ENCODE measurements at places on chromosomes 1 and 21.

- DNase-seq: no peak
Observed at GRCh38 chr1:159705251-159705903, 9.0 kb downstream of the CRP start.

- DNase-seq: no peak
Observed at GRCh38 chr1:242189591-242189990, 190.7 kb upstream of the MAP1LC3C start.

DNA sequence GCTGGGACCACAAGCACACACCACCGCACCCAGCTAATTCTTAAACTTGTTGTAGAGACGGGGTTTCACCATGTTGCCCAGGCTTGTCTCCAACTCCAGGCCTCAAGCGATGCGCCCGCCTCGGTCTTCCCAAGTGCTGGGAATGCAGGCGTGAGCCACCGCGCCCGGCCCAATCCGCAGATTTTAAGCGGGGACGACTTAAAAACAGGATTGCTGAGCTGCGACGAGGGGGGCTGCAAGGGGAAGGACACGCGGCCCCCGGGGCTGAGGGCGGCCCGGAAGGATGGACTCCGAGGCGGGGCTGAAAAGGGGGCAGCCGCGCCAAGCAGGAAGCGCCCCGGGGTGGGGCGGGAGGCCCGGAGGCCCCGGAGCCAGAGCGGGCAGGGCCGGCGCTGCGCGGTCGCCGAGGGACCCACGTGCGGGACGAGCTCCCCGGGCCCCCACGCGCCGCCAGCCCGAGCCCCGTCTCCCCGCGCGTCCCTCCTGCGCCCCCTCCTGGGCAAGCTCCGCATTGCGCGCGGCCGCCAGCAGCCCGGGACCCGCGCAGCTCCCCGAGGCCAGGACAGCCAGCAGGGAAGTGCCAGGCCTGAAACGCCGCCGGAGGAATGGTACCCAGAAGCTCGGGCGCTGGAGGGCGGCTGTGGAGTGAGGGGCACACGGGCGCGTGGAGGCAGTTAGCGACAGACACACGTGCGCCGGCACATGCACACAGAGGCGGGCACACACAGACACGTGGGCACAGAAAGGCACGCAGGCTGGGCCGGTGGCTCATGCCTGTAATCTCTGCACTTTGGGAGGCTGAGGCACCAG is 5.5 kb upstream of the PRKCZ start:
- DNase-seq: no peak

DNA sequence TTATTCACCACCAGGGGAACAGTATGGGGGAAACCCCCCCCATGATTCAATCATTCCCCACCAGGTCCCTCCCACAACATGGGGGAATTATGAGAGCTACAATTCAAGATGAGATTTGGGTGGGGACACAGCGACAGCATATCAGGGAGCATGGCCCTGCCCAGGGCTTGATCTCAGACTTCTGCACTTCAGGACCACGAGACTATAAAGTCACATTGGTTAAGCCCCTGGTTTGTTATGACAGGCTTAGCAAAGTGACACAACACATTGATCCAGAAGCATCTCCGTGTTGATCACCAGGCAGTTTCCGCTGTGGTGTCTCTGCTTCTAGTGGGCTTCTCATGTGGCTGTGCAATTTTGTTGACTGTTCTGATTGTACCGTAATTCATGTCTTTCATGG is 312.7 kb upstream of the C1orf174 start:
- DNase-seq: no peak

DNA sequence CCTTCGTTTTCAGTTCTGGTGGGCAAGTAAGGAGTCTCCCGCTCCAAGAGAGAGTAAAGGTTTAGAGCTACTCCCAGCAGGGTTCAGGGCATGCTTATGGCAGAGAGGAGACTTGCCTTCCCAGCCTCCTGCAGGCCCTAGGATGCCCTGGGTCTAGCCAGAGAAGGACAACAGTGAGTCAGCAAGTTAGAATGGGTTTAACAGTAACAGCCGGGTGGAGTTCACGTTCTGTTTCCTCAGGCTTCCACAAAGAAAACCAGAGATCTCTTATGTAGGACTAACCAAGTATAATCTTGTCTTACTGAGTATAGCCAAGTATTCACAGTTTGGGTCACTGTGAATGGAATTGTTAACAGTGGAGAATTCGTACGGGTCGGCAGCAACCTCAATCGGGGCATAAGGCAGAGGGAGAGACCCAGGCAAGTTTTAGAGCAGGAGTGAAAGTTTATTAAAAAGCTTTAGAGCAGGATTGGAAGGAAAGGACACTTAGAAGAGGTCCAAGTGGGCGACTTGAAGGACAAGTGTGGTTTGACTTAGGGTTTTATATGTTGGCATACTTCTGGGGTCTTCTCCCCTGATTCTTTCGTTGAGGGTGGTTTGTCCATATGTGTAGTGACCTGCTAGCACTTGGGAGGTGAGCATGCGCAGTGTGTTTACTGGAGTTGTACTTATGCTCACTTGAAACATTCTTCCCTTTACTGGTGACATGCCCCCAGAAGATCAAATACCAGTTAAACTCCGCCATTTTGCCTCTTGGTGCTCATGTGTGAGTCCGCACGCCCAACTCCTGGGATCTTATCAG is 4.5 kb downstream of the OVAAL start:
- DNase-seq: no peak

DNA sequence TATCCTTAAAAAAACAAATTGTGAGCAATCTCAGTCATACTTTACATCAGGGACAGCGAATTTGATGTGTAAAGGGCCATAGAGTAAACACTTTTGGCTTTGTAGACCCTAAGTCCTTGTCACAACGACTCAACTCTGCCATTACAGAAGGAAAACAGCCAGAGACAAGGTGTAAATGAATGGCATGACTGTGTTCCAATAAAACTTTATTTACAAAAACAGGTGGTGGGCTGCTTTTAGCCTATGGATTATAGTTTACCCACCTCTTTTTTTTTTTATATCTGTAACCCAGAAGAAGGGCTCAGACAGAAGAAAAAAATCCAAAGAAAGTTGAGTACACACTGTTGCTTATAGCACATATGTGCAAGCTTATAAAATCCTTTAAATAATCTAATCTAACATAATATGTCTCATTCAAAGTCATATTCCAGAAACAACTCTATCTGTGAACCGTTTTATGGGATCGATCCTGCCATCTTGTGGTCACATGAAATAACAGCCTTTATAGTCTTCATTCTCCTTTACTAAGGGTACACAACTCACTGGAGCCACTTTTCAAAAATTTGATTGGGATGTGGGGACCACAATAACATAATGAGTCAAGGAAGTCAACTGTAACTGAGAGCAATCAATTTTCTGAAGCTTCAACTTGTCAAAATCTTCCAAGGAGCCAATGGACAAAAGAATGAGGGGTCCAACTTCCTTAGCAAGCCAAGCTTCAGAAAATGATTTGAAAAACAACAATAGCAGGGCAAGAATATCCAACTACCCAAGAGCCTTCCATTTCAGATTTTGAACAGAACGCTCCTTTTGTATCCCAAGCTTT is 142.2 kb upstream of the KRTAP19-8 start:
- no peak for DNase-seq

GRCh38 chr1:8412183-8412831 is 94.4 kb downstream of the SLC45A1 start:
- peak; percentile 60 for DNase-seq

DNA sequence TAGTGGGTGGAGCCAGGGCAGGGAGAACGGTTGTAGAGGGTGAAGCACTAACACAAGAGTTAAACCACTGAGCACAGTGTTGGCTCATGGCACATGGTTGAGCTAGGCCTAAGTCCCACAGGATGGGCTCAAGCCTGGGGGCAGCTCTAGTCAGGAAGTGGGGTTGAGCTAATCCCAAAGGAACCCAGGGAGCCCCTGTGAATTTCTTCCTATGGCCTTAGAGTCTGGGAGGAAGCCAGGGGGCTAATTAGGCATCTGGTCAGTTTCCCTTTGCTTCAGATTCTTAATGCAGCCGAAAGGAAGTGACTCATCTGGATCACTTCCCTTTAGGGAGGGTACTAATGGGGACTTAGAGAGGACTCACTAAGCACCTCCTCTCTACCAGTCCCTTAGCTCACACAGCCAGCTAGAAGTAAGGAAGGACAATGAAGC is 10.1 kb downstream of the CFAP45 start:
- DNase-seq: peak; percentile 29

- DNase-seq: no peak
Observed at GRCh38 chr1:117681093-117681900, 75.4 kb downstream of the TENT5C start.

GRCh38 chr1:188769936-188770335 is 1707.7 kb downstream of the BRINP3 start:
- DNase-seq: no peak

GRCh38 chr1:156895455-156895812 is 1.9 kb downstream of the PEAR1 start:
- no peak for DNase-seq

DNA sequence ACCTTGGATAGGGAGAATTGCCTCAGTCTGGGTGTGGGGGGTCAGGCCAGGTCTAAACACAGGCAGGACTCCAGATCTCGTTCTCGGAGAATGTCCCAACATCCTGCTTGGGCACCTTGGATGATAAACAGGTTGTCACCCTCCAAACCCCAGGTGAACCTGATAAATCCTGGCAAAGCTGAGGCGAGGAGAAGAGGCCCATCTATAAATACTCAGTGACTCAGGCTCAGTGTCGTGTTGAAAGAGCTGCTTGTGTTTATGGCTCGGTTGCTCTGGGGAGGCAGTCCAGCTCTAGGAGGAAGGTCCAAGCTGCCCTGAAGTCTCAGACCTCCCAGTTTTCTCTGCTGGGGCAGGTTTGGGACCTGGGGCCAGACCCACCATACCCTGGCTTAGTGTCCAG is 15.8 kb upstream of the TRIM63 start:
- DNase-seq: no peak

GRCh38 chr1:235087906-235088305 is 40.7 kb downstream of the TOMM20 start:
- no peak for DNase-seq

DNA sequence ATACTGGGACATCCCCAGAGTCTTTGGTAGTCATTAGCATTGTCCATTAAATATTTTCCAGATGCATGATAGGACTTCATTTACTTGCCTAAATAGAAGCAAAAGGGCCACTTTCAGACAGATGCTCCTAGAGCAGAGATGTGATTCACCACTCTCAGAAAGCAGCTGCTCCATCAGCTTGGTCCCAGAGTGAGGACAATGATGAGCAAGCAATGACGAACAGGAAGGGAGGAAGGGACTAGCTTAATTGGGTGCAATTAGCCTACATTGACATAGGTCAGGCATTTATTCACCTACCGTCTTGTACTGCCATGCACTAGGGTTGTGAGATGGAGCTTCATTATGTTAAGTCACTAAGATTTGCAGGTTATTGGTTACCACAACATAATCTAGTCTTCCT is 85.1 kb upstream of the PLXNA2 start:
- no peak for DNase-seq

- DNase-seq: no peak
Observed at GRCh38 chr1:109184687-109185086, 29.0 kb upstream of the SARS1 start.

DNA sequence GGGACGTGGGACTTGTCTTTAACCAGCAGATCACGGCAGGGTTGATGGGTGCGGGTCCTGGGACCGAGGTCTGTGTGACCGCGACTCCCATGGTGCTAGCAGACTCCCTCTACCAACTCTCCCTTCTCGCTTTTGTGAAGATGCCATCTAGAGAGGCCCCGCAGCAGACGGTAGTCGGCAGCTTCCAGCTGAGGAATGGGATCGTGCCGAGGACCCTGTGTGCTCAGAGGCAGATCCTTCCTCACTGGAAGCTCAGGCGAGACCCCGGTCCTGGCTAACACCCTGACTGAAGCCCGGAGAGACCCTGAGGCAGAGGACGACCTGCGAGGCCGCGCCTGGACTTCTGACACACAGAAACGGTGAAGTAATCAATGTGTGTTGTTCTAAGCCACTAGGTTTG is 12.5 kb upstream of the SPATC1L start:
- no peak for DNase-seq

DNA sequence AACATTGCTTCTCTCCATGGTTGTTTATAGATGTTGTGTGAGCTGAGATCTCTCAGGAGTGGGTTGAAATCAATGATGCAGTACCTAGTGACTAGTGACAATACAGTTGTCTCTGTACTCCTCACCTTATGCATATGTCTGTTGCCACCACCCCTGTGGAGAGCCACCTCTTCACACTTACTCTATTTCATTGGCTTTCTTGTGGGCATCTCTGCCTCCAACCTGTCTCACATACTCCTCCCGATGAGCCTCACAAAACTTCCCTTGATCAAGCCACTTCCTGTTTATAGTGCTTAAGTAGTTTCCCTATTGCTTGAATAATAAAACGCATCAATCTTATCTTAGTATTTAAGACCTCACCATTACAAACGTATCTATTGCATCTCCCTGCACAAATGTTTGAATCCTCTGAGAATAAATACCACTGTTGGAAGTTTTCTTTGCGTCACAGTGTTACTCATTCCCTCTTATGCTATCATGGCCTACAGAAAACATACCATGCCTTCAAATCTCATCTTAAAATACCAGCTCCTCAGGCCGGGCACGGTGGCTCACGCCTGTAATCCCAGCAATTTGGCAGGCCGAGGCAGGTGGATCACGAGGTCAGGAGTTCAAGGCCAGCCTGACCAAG is 54.7 kb upstream of the GREM2 start:
- no peak for DNase-seq

- peak; percentile 66 for DNase-seq
Observed at GRCh38 chr1:1122078-1122811, 6.4 kb upstream of the C1orf159 start.

DNA sequence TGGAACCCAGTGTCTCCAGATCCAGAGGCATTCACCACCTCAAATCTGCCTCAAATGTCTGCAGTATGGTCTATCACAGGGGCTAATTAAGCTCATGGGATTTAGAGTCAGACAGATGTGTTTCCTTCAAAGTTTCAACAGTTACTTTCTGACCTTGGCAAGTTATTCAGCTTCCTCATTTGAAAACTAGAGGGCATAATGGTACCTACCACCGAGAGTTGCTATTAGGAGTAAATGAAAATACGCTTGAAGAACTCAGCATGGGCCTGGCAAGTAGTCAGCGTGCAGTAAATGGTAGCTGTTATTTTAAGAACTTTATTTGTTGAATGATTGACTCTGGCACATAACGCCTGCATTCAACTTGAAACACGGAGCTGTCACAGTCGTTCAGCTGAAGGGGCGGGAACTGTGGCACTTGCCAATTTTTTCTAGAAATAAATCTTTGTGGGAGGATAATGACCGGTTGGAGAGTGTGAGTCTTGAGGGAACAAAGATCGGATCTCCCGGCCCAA is 1.2 kb upstream of the CAP1 start:
- peak; percentile 82 for DNase-seq

GRCh38 chr1:162087111-162087510 is 17.6 kb downstream of the NOS1AP start:
- DNase-seq: no peak

DNA sequence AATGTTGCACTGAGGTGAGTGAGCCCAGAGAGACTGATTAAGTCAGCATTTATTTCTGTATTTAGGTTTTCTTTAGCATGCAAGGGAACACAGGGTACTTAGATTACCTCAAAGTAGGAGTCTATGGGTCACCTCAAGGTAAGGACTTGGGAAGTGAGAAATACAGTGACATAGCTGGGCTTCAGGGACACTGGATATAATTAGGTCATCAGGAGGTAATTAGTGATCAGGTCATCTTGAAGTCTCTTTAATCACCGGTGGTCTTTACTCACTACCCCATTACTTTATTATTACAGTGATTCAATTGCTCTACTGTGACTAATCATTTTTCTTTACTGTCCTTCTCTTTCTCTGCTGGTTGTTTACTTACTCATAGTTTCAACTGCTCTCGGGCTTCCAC is 59.9 kb upstream of the KCNK1 start:
- DNase-seq: no peak

Data from tibial artery (tissue), 4 donors.